ENCODE measurements at places on chromosomes 2 and 18. TPM values are rescaled to one million over a fixed set of nuclear protein-coding genes. Genes with fewer than 3 reads are reported as not detected.

TIMM21 gene
- total RNA-seq = 23.8 TPM

MC5R gene
- not detected for total RNA-seq

DNA sequence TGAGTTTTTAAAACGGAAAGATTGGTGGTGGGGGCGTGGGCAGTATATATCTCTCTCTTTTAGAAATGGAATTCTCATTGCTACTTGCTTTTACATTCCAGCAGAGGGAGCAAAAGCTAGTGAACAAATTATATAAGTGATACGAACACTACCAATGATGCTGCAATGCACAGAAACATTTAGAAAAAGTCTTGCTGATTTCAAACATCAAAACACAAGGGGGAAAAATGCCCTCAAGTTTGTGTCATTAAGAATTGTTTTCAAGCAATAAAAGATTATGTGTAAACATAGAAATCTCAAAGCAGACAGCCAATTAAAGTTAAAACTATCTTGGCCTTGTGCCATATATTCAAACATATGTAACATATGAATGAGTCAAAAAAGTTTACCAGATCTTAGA is 296.3 kb upstream of the KCNJ3 start:
- no peak overlapping the region for H3K27ac ChIP-seq
- DNase-seq = no peak
- no peaks in the 10 kb centered on the region for H3K27me3 ChIP-seq
- no peak overlapping the region for H3K4me3 ChIP-seq

- peaks cover 10% of the 10 kb centered on the region for H3K27me3 ChIP-seq
- DNase-seq = no peak
- no peaks in the 10 kb centered on the region for H3K36me3 ChIP-seq
- H3K27ac ChIP-seq = no peak overlapping the region
Observed at GRCh38 chr18:76670564-76671288, 151.6 kb upstream of the ZNF236 start.

DNA sequence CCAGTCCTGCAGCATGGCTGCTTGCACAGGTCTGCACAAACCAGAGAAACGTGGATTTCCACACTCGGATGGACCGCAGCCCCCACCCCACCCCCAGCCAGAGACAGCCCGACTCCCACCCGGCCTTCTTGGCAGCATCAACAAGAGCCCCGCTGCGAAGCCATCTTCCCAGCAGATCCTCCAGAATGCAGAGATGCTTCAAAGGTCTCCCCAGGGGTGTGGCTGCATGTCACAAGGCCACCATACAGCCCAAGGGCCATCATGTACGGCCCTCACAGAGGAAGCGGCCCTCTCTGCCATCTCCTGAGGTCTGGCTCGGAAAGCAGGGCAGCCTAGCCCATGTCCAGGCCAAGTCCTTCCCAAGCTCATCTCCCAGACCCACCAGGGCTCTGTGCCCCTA is 11.5 kb downstream of the DNMT3A start:
- peaks cover 38% of the 10 kb centered on the region for H3K4me1 ChIP-seq
- DNase-seq = no peak
- H3K27ac ChIP-seq = no peak overlapping the region

GRCh38 chr2:121898483-121898882 is 143.0 kb downstream of the TSN start:
- no peak overlapping the region for H3K4me3 ChIP-seq
- H3K36me3 ChIP-seq = no peaks in the 10 kb centered on the region
- H3K4me1 ChIP-seq = peaks cover 3% of the 10 kb centered on the region
- no peak overlapping the region for H3K27ac ChIP-seq

DNA sequence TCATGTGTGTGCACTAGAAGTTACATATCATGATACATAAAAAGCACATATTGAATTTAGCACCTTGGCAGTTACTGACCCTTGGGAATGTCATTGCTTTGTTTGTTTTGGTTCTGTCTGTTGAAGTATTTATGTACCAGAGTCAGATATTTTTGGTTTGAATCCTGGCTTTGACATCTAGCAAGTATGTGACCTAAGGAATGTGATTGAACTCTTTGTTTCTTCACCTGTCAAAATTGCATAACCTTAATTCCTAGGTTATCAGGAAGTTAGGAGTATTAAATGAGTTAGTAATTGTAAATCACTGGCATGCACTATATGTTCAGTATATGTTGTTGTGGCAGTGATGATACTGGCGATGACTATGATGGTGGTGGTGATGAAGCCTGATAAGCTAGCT is 1003.5 kb upstream of the NRXN1 start:
- H3K4me1 ChIP-seq = no peaks in the 10 kb centered on the region
- no peaks in the 10 kb centered on the region for H3K27me3 ChIP-seq
- H3K36me3 ChIP-seq = no peaks in the 10 kb centered on the region
- no peak overlapping the region for H3K4me3 ChIP-seq

GRCh38 chr18:57088883-57089282 is 58.0 kb upstream of the BOD1L2 start:
- H3K27me3 ChIP-seq = peaks cover 8% of the 10 kb centered on the region
- H3K36me3 ChIP-seq = no peaks in the 10 kb centered on the region
- H3K4me1 ChIP-seq = peaks cover 12% of the 10 kb centered on the region
- H3K4me3 ChIP-seq = no peak overlapping the region

- no peak overlapping the region for H3K4me3 ChIP-seq
- DNase-seq = no peak
- H3K27me3 ChIP-seq = no peaks in the 10 kb centered on the region
- no peaks in the 10 kb centered on the region for H3K36me3 ChIP-seq
- H3K4me1 ChIP-seq = no peaks in the 10 kb centered on the region
Observed at GRCh38 chr2:165425556-165425955, 43.9 kb upstream of the CSRNP3 start.

GRCh38 chr2:171509945-171510731 is 12.1 kb upstream of the CYBRD1 start:
- H3K27me3 ChIP-seq = peaks cover 4% of the 10 kb centered on the region
- H3K4me1 ChIP-seq = peaks cover 9% of the 10 kb centered on the region
- DNase-seq = no peak
- H3K27ac ChIP-seq = no peak overlapping the region

- no peaks in the 10 kb centered on the region for H3K4me1 ChIP-seq
- H3K27ac ChIP-seq = no peak overlapping the region
- no peak for DNase-seq
- no peak overlapping the region for H3K4me3 ChIP-seq
- peaks cover 2% of the 10 kb centered on the region for H3K27me3 ChIP-seq
- no peaks in the 10 kb centered on the region for H3K36me3 ChIP-seq
Observed at GRCh38 chr2:164967781-164968228, 12.5 kb upstream of the SLC38A11 start.

- DNase-seq = no peak
- H3K27me3 ChIP-seq = no peaks in the 10 kb centered on the region
- H3K36me3 ChIP-seq = no peaks in the 10 kb centered on the region
- H3K4me1 ChIP-seq = no peaks in the 10 kb centered on the region
- H3K4me3 ChIP-seq = no peak overlapping the region
- no peak overlapping the region for H3K27ac ChIP-seq
Observed at GRCh38 chr2:163077241-163077640, 238.7 kb upstream of the KCNH7 start.

Data from activated CD4-positive, alpha-beta T cell treated with anti-CD3 and anti-CD28 coated beads, Interleukin-2, amount 10 ng/mL, durations not matched to agents 7 days and 5 days (primary cell).